ENCODE measurements at places on chromosomes 13 and 19.
A peak's percentile ranks its signal among the peaks of the same experiment; 100 is the strongest.

- DNase-seq: no peak
Measured at GRCh38 chr19:47324502-47324901, 7.5 kb upstream of the C5AR2 start.

DNA sequence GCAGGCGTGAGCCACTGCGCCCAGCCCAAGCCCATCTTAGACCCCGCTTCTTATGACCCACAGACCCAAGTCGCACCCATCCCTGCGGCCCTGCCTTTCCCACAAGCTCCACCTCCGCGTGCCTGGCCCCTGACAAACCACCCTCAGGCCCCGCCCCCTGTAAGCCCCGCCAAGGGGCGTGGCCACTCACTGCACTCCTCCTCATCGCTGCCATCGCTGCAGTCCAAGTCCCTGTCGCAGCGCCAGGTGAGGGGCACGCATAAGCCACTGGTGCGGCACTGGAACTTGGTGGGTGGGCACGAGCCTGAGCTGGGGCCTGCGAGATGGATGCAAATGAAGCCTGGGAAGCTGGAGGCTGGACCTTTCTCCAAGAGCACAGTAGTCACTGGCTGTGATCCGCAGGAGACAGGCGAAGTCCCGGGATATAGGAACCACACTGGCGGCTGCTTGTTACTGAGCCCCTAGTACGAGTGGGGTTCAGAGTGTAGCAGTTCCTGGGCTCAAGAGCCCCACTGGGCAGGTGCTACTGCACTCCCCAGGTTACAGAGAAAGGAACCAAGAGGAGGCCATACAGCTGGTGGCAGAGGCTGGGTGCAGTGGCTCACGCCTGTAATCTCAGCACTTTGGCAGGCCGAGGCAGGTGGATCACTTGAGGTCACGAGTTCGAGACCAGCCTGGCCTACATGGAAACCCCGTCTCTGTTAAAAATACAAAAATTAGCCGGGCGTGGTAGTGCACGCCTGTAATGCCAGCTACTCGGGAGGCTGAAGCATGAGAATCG lies 3.1 kb downstream of the CD320 start:
- peak; percentile 7 for DNase-seq

DNA sequence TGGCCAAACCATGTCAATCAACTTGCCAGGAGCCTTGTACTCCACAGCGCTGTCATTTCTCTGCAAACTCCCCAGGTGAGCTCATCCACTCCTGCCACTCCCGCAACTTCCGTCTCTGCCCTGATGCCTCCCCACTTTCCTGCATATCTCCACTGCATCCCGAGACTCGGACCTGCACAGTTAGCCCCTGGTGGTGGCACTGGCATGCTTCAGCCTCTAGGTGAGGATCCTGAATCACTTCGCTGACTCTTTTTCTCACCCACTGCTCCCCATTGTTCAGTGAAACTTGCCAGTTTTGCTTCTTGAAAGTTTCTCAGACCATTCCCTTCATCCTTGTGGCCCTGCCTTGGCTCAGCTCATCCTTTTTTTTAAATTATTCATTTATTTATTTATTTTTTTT lies 3.4 kb upstream of the CTU1 start:
- DNase-seq: no peak

GRCh38 chr19:47032171-47032811 lies 12.7 kb downstream of the NPAS1 start:
- DNase-seq: peak; percentile 58

- DNase-seq: no peak
Measured at GRCh38 chr13:100125946-100126345, 37.1 kb downstream of the PCCA start.

- no peak for DNase-seq
Measured at GRCh38 chr13:45352031-45352430, 11.0 kb upstream of the TPT1 start.

DNA sequence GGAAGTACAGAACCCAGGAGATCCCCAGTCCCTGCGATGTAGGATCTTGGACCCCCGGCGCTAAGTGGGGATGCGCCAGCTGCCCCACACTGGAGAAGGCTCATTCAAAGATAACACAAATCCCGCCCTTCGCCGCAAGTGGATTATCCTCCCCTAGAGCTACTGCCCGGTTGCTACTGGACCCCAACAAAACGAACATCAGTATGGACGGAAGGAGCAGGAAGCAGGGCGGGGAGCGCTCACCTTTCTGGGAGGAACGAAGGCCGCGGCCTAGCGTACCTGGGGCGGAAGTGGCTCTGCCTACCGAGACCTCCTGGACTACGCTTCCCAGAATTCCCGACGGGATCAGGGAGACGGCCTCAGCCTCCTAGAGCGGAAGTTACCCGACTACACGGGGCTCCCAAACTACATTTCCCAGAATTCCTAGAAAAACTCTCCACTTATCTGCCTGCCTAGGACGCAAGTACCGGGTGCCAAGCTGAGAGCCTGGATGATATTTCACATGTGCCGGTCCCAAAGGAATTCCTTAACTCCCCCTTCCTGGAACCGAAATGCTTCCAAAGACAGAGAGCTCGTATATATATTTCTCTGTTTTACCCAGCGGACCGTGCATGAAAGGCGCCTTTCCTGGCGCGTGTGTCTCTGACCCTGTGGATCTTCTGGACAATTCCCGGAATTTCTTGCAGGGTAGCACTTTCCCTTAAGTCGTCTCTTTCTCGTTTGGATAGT lies at the start of gene ZNF112:
TSS of gene ZNF112 (minus strand) at position 298 of the 729 bp plus-strand sequence. CDS start 16,141 bp downstream, outside the sequence.
- DNase-seq: no peak

GRCh38 chr19:9658769-9659168 lies 16.1 kb downstream of the ZNF562 start:
- DNase-seq: no peak

DNA sequence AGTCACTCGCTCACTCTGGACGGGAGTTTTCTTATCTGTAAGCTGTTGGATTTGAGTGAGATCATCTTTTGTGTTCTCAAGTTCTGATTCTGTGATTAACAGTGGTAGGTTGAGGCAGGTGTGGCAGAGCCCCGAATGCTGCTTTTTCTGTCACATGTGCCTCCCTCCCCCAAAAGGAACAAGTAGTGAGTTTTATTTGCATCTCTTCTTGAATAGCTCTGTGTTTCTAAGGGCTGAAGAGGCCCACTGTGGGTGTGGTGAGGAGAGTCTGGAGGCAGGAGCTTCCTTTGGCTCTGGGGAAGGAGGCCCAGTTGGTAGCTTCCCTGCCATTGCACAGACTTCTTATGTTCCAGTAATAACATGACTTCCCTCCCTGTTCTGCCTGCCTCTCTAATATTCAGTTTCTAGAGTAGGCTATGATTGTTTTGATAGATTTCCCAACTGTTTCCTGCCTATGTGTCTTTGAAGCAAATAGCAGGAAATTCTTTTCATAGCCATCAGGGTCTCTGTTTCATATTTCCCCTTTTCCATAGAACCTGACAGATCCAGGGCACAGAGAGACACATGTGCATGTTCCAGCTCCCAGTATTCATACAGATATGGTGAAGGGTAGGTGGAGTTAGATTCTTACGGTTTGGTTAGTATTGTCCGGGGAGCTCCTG lies 23.9 kb upstream of the CXCL17 start:
- no peak for DNase-seq

- DNase-seq: no peak
Measured at GRCh38 chr13:33280279-33280905, 5.2 kb downstream of the STARD13 start.

GRCh38 chr13:108350579-108350978 lies 81.1 kb downstream of the TNFSF13B start:
- DNase-seq: no peak

DNA sequence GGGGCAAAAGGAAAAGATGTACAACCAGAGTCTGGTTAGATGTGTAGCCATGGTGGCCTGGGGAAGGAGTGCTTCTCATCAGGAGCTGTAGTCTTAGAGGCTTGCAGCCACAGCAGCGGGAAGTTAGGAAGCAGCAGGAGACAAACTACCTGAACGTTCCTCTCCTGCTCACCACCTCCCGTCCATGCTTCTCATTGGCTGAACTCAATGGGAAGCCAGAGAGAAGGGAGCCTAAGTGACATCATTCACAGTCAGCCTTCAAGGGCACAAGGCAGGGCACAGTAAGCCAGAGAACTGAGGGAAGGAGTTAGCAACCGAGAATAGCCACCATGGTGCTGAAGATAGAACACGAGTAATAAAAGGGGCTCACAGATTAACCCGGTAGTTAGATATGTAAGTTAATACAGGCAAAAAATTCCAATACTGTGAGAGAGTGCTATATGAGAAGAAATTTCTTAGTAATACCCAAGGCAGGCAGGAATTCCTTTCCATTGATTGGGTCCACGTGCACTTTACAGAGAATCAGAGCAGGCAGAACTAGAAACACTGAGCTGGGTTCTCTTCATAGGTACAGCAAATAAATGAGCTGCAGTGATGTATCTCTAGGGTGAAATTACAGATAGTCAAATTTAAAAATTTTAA lies 391.5 kb upstream of the DACH1 start:
- no peak for DNase-seq

GRCh38 chr13:30331331-30331771 lies 24.0 kb upstream of the KATNAL1 start:
- no peak for DNase-seq

- peak; percentile 73 for DNase-seq
Measured at GRCh38 chr19:1066748-1067340, at the start of gene ARHGAP45. ARHGAP45 (plus strand) TSS chr19:1067167; CDS start chr19:1067406, 239 bp downstream.

DNA sequence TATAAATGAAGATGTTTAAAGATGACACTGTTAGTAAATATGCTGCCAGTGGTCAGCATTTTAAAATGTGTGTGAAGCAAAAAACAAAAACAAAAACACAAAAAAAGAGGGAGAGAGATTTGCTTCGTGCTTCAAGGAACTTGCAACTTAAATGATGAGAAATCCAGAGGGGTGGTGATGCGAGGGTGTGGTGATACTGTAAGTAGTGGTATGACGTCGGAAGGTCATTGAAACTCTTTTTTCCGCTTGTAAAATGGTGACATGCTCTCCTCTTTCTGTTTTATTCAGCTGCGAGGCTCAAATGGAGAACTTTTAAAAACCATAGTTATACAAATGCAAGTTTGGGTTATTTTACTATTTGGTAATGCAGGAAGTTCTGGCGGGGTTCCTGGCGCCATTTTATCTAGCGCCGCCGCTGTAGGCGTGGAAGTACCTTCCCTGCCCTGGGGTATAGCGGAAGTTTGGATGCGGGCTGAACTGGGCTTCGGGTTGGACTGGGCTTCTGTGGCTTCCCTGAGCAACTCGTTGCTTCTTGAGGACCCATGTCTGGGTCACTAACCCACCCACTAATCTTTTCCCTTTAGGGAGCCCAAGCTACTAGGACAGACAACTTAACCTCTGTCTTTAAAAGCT lies 34.8 kb downstream of the DGKH start:
- no peak for DNase-seq

- DNase-seq: no peak
Measured at GRCh38 chr13:45889590-45890243, 38.2 kb upstream of the SIAH3 start.

DNA sequence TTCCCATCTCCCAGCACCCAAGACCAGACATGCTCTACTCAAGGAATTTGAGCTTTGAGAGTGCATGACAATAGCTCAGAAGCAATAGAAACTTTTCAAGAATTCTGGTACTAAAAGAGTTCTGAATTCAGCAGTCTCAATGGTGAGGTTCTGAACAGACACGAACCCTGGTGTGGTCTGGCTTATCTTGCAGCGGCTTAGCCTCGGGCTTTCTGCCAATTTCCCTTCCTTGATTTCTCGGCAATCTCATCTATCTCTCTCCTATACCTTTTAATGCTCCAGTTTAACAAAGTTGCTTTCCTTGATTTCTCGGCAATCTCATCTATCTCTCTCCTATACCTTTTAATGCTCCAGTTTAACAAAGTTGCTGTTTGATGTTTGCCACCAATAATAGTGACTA lies 174.6 kb downstream of the SPRY2 start:
- no peak for DNase-seq

DNA sequence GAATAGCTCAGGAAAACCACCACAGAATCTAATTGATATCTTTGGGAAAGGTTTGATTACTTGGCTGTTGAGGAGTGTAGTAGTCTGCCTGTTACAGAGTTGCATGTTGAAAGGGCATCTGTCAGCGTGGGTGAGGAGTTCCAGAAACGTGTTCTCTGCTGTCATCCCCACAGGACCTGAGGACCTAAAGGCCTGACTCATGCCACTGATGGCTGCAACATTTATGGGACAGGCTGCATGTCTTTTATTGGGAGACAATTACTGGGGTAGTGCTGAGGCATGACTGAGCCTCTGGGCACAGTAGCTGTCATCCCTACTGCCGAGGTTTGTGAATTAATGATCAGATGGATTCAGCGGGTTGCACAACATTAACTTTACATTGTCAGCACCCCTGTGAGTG lies 525.9 kb downstream of the GPC6 start:
- DNase-seq: no peak

- no peak for DNase-seq
Measured at GRCh38 chr13:102707467-102707866, 12.6 kb upstream of the METTL21C start.

GRCh38 chr19:3783660-3784584 lies 2.3 kb downstream of the MATK start:
- DNase-seq: no peak

DNA sequence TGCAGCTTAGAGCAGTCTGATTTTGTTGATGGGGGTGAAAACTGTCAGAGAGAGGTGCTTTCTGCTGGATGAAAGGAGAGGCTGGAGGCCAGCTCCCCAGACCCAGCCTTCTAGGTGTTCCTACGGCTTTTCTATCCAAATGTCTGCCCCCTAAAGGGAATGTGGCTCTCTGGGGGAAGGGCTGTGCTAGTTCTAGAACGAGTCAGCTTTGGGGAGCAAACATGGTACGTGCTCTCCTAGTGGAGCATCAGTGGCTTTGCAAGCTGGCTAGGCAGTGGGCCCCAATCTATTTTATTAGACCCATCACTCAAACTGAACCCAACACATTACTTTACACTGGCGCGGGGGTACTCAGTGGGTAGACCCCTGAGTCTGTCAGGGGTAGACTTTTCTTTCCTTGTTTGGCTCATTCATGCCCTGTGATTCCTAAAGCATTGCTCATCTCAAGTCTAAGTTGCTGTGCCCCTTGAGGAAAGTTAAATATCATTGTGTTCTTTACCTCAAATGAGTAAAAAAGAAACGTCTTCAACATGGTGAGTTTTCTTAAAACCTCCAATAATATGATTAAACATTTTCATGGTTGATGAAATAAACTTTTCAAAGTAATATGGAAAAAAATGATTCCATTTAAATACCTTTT lies 254.9 kb downstream of the DLEU7 start:
- no peak for DNase-seq

GRCh38 chr13:89061821-89062220 lies 1390.7 kb downstream of the SLITRK5 start:
- DNase-seq: no peak

- no peak for DNase-seq
Measured at GRCh38 chr19:48448563-48448962, 2.8 kb downstream of the GRWD1 start.

GRCh38 chr13:74423434-74423833 lies 289.2 kb upstream of the KLF12 start:
- DNase-seq: no peak
